ENCODE measurements at places on chromosomes 4 and X.

- no peak for DNase-seq
These were observed 33.3 kb downstream of the REST start for GRCh38 chr4:56940971-56941370.

DNA sequence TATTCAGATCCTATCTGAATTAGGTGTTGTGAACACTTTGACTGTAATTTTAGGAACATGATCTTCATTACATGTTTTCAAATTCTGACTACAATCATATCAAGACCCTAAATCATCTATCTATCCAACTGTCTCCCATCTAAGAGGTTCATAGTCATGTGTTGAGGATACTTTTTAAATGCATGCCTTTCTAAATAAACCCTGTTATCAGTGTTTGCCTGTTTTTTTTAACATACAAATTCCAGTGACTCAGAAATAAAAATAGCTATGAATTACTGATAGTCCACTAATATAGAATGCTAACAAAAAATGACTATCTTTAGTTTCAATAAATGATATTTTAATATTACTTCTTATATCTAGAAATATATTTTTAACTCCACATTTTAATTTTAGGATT, 8.0 kb downstream of the RAB28 start:
- no peak for DNase-seq

GRCh38 chr4:142354794-142355420, 491.2 kb downstream of the INPP4B start:
- DNase-seq = no peak

DNA sequence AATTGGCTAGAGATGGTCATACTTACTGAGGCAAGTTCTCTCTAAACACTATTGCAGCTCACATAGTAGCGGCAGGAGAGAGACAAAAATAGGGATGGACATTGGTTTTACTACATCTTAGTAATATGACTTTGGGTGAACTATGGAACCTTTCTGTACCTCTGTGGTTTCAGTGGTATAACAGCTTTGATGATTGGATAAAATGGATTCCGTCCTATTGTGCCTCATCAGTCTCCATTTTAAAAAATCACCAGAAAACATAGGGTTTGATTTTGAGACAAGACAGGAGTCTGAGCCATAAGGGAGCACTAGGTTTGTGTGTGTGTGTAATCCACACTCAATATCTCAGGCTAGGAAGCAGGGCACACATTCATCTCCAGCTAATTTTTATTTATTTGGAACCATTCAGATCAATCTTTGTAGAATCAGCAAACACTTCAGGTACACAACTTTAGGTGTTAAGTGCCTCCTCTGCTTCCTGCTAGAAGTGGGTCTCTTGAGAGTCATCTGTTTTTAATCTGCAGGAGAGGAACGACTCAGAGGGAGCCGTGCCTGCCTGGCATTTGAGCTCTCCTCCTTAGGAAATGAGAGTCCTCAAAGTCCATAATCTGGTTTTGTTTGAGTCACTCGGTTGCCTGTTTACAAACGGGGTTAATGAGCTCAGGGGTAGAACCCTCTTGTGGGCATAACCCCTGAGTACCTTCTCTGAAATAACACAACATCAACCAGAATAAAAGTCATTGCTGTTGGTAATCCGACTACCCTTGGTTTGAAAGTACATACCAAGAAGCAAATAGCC, 238.5 kb upstream of the BOD1L1 start:
- DNase-seq = no peak

DNA sequence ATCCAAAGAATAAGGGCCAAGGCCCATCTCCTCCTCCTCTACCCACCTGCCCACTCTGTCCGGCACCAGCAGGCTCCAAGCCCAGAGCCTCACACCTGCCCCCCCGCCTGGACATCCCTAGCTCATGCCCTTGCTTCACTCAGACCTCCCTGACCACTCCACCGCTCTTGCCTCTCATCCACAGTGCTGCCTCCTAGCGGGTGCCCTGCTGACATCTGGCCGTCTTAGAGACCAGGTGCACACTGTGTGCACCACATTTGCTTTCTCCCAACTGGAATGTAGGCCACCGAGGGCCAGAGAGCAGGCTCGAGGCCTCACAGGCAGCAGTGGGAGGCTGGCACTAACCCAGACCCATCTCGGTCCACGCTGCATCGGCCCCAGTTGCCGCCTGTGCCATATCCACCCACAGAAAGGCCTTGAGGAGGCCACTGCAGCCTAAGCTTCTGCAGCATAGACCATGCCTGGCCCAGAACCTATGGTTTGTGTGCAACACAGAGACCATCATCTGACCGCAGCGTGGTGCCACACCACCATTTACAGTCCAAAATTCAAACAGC, 13.5 kb downstream of the LETM1 start:
- DNase-seq = no peak

GRCh38 chr4:36241771-36242170, 2.5 kb downstream of the ARAP2 start:
- no peak for DNase-seq

GRCh38 chrX:56794404-56795230, 65.6 kb downstream of the NBDY start:
- no peak for DNase-seq

DNA sequence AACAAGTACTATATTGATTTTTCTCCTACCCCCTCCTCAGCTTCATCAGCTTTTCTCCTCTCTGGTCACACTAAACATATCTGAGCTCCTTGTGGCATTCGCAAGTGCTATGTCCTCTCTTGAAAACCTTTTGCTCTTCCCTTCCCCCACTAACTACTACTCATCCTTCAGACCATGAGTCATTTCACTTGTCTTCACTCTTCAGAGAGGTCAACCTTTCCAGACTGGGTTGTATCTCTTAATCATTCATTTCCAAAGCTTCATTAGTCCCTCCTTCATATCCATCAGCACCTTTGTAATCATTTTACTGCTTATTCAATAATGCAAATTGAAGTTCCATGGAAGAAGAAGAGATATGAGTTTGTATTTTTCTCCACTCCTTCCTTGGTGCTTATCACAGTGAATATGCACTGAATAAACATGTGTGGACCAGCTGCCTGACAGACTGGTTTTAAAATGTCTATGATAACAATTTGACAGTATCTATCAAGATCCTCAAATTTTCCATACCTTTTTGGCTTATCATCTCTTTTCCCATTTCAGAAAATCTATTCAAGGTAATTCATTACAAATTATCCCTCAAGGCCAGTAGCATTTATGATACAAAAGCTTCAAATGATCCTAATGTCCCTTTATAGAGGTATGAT, 28.4 kb downstream of the DDX60L start:
- no peak for DNase-seq

DNA sequence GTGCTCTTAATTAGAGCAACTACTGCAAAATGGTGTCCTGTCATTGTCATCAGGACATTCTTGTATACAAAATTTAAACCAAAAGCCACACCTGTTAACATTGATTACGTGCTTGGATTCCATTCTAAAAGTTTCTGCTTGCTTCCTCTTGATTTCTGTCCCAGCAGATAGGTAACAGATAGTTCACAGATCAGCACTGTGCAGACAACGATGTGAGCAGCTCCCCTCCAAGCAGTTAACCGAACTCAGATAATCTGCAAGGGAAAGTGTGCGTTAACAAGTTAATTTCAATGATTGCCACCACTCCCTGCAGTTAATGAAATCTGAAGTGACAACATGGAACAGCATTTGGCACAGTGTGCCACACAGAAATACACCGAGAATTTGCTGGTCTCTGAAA, 54.4 kb upstream of the RELL1 start:
- DNase-seq = no peak

DNA sequence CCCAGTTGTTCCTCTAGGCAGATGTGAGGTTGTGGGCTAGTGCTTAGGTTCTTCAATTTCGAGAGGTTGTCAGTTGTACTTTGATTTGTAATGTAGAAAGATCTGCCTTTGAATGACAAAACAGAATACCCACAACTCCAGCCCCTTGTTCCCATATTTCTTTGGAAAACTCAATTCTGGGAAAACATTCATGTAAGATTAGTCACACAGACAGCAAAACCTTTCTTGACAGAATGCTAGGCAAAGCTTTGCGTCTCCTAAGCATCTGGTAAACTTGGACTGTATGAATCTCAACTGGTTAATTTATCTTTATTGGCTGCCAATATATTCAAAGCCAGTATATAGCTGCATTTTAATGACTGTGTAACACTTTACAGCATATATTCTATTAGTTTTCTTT, 34.9 kb downstream of the NOCT start:
- DNase-seq = no peak

DNA sequence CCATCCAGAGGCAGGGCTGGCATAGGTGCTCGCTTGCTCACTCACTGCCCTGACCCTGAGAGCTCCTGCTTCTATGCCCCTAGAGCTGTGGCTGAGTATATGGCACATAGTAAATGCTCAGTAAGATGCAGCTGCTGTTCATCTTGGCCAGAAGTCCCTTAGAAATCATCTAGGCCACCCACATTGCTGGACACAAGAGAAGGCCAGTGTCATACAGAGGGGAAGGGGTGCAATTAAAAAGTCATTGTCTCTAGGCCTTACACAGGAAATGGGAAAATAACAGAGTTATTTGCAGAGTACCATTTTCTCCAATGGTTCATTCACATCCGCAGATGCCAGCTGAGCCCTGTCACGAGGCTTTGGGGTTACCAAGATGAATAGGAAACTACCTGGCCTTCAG, 88.8 kb downstream of the MAMLD1 start:
- no peak for DNase-seq

DNA sequence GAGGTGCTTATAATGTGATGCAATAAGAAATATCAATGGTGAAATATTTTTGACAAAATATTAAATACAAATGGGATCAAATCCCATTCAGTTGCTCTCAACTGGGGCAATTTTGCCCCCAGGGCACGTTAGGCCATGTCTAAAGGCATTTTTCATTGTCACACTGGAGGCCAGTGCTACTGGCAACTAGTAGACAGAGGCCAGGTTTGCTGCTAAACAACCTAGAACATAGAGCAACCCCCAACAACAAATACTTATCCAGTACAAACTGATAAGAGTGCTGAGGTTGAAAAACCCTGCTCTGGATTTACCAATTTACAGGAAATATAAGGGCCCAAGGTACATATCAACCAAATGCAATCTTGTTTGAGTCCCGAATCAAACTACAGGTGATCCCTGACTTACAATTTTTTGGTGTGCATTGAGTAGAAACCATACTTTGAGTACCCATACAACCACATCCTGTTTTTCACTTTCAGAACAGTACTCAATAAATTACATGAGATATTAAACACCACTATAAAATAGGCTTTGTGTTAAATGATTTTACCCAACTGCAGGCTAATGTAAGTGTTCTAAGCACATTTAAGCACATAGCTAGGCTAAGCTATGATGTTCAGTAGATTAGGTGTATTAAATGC, 237.5 kb downstream of the HNRNPD start:
- no peak for DNase-seq

- no peak for DNase-seq
These were observed 320.7 kb upstream of the FTHL17 start for GRCh38 chrX:31392513-31392912.

GRCh38 chr4:106494066-106494465, 125.5 kb upstream of the GIMD1 start:
- DNase-seq = no peak

DNA sequence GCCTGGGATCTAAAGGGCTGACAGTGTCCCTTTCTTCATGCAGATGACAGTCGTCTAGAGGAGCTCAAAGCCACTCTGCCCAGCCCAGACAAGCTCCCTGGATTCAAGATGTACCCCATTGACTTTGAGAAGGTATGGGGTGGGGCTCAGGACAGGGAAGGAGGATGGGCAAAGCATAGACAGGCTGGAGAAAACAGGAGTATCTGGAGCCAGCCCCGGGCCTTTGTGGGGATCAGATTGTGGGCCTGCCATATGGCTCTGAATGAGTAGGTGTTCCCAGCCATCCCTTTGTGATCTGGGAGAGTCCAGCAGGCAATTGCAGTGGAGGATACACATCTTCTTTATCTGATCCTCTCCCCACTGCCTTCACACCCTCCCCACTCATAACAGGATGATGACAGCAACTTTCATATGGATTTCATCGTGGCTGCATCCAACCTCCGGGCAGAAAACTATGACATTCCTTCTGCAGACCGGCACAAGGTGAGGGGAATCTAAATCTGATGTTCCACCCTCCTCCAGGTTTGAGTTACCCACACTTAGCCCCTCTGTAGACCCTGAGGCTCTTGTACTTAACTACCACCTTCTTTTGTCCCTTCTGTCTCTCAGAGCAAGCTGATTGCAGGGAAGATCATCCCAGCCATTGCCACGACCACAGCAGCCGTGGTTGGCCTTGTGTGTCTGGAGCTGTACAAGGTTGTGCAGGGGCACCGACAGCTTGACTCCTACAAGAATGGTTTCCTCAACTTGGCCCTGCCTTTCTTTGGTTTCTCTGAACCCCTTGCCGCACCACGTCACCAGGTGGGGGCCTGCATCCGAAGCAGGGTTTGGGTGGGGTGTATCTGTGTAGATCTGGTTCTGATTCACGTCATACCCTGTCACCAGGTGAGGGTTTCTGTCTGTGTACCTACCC, 5.8 kb upstream of the CDK16 start:
- DNase-seq = no peak

GRCh38 chr4:148574502-148574901, 132.3 kb upstream of the NR3C2 start:
- DNase-seq = no peak

- DNase-seq = no peak
These were observed 33.0 kb downstream of the SULT1B1 start for GRCh38 chr4:69727426-69727825.

DNA sequence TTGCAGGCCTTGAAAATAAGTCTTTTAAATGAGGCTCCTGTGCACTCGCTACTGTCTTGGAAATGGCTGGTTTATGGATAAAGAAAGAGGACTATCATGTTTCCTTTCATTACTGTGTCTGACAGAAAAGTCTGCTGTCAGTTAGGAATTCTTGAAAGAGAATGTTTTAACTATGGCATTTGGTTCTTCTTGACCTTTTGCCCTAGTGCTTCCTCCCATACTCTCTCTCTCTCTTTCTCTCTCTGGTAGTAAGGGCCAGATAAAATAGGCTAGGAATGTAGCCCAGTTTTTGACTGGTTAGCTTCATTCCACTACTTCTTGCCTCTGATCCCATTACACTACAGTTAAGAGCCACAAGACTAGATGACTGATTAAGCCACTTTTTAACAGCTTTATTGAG, 29.8 kb downstream of the YY2 start:
- no peak for DNase-seq

DNA sequence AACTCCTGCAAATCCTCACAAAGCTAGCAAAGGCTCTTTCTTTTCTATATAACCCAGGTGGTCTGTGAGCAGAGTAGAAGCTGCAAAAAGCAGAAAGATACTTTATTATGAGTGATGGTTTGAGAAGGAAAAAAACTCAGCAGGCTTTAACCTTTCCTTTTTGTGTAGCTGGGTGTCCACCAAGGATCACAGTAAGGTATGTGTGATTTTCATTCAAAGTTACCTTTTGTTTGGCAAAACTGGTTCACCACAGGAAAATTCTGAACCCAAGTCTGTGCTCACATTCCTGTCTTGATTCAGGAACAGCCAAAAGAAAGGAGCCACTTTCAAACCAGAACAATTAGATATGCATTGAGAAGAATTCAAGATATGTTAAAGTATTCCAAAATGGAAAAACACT, 35.7 kb downstream of the FRAS1 start:
- no peak for DNase-seq

- DNase-seq = no peak
These were observed 249.4 kb downstream of the ADAMTS3 start for GRCh38 chr4:72319601-72320021.

Data from activated T-helper 9 cell treated with anti-CD3 and anti-CD28 coated beads, Interleukin-2, amount 50 U/mL, for 16 hours (primary cell).